Coronary artery (tissue), 2 donors: ENCODE measurements at places on chromosomes 2 and 18.

- DNase-seq: no peak
These were observed 55.4 kb upstream of the NCOA1 start for GRCh38 chr2:24435391-24436316.

DNA sequence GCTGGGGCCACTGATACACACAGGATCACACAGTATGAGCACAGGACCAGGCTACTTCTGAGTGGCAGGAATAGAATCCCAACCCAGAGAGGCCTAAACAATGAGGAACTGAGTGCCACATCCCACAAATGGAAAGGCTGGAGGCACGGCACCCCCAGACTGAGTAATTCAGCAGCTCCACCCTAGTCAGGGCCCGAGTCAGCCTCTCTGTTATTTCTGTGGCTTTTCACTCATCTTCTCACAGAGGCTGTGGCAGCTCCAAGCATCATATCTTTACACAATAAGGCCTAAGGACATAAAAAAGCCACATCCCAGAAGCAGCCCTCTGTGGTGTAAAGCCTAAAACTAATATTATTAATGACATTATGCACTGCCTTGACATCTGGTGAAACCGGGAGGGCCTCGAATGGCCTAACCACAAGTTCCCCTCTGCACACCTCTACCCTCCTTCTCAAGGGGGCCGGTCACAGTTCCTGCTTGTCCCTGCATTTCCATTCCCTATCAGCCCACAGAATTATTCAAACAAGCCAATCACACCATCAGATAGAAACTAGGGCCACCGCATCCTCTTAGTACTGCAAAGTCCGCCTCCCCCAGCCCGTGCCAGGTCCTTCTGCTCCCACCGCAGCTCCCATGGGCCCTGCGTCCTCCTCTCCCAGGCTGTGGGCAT is 12.5 kb upstream of the MAL start:
- no peak for DNase-seq

- DNase-seq: no peak
These were observed 4.9 kb downstream of the GPR17 start for GRCh38 chr2:127650785-127651380.

DNA sequence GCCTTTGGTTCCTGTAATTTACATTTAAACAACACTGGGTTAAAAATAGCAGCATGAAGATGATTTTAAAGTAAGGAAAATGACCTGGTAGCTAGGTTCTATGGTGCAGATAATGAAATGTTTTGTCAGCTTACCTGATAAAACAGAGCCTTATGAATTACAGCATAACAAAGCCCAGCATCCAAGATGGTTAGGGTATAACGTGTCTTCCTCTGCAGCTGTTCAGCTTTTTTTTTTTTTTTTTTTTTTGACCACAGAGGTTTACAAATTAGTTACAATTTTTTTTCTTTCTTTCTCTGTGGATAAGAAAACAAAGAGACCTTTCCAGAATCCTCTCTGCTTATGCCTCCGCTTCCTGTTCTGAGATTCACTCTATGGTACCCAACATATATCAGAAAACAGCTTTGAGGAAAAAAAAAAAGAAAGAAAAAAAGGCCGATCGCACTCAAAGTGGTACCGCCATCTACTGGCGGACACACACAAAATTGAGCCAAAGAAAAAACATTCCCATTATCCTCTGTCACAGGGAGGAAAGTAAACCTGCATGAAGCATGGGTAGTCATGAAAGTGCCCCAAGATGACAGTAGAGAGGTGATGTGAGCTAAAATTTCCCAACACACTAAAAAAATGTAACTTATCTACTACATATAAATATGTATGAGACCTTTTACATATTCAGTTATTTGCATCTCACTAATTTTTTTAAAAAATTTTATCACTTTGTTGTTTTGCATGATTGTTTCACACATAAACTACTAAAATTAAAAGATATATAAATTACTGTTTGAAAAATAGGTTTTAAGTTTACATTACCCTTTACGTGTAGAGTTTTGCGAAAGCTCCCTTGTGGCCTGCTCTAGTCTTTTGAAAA is at the start of gene SCN3A:
TSS of gene SCN3A (minus strand) at position 362 of the 871 bp plus-strand sequence. CDS start 27,656 bp downstream, outside the sequence.
- no peak for DNase-seq

GRCh38 chr18:47035156-47035671 is at the start of gene ELOA2:
Gene ELOA2 (minus strand): TSS chr18:47035621. CDS start chr18:47035264, 357 bp downstream.
- DNase-seq: no peak

DNA sequence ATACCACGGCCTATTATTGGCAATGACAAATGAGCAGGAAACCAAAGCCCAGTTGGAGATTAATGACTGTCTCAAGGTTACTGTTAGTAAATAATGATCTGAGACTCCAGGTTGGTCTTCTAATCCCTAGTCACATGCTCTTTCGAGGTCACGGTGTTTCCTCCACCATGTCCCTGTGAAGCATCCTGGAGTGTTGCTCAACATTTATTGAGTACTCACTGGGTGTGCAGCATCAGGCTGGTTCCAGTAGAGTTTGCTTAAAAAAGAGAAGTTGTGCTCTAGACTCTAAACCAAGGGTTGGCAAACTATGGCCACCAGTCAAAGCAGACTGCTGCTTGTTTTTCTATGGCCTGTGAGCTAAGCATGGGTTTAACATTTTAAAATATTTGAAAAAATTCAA is 263.8 kb upstream of the ATP5MC3 start:
- no peak for DNase-seq

GRCh38 chr2:112821142-112821541 is 15.4 kb downstream of the IL1B start:
- no peak for DNase-seq

DNA sequence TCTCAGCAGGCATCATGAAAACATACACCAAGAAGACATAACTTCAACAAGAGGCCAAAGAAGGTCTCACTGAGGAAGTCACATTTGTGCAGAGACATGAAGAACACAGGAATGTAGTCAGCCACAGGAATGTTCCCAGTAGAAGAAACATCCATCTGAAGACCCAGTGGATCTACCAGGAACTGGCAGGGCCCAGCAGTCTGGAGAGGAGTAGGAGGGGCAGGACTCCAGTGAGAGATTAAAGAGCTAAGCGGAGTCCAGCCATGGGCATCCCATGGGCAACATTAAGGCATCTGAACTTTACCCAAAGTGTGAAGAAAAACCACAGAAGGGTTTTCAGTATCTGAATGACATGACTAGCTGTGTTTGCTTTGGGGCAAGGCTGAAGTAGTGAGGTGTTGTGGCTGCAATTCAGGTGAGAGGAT is 103.1 kb downstream of the UPP2 start:
- no peak for DNase-seq

- DNase-seq: no peak
These were observed 103.5 kb downstream of the NOL4 start for GRCh38 chr18:34121200-34121721.

GRCh38 chr2:71896385-71897136 is 251.1 kb downstream of the CYP26B1 start:
- DNase-seq: peak; percentile 55

DNA sequence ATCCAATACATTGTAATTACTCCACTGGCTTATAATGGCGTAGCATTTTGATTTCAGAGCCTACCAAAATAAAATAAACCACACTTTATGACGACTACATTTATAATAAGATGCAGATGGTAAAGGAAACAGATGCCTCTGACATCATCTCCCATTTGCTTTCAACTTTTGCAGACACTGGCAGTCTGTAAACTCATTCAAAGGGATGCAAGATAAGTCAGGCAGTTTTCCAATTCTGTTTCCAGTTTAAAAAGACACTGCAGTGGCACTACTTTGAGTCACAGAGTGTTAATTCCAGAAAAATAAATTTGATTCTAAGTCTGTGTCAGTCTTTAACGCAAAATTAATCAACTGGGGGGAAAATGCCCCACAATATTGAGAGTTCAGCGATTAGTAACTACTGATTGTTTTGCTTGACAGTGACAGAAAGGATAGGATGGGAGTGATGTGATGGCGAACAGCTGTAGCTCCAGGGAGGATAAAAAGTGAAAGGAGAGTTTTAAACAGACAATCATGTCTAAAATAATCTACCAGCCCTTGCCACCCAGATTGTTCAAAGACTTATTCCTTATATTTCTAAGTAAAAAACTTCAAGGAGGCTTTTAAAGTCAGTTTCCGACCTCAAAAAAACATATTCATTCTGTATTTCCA is 6.7 kb downstream of the DSEL start:
- DNase-seq: no peak

GRCh38 chr2:85588236-85588635 is 4.0 kb downstream of the VAMP5 start:
- no peak for DNase-seq

DNA sequence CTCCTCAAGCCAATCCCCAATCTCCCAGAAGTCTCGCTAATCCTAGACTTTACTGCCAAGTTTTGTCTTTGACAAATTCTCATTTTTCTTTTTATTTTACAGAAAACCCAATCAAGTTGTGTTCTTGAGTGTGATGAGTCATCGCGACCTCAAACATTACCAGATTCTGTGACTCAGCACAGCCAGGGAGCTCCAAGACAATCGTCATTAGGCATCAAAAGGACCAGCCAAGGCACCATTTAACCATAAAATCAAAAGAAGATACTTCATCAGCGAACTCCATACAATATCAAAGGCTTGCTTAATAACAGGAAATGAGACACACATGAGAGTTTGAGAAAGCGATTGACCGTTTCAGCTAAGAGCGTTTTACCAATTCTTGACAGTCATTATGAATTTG is 146.2 kb upstream of the AGAP1 start:
- DNase-seq: no peak

GRCh38 chr18:63198098-63198760 is 121.3 kb downstream of the BCL2 start:
- no peak for DNase-seq

DNA sequence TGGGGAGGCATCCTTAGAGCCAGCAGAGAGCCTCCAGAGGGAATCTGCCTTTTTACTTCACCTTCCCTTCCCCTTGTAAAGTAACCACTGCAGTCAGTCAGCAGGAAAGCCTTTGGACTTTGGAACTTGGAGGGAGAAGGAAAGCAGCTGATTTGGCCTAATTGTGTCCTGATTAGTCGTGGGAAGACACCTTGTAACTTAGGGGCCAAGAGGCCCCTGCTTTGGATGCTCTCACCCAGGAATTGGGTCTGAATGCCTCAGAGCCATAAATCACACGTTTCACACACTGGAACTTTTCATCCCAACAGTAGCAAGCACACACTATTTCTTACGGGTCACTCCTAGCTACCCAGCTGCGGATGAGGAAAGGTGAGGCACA is 81.0 kb upstream of the PPM1B start:
- no peak for DNase-seq

DNA sequence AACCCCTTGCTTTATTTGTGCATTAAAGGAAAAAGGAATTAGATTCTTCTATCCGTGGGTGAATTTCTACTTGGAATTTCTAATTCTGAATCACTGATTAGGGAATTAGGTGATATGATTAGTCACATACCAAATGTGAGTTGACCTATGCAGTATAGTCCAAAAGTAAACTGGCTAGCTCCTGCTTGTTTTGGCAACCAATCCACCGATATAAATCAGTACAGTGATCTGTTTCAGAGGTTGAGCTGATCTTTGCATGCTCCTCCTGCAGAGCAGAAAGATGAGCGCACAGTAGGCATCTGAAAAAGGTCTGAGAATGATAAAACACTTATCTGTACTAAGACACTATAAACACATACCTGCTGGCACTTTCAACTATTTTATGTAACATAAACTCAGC is 86.6 kb downstream of the LRP1B start:
- DNase-seq: no peak

DNA sequence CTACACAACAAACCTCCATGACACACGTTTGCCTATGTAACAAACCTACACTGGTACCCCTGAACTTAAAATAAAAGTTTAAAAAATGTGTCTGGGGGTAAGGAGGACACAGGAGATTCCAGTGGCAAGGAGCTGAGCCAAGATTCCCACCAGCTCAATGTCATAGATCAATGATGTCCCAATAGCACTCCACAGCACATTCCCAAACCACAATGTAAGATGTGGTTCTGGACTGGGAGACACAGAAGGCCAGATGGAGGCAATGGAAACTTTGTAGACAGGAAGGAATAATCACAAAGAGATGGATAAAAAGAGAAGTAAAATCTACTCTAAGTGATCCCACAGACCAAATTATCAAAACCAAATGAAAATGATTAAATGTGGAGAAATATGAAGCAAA is 312.4 kb upstream of the SOX11 start:
- no peak for DNase-seq

DNA sequence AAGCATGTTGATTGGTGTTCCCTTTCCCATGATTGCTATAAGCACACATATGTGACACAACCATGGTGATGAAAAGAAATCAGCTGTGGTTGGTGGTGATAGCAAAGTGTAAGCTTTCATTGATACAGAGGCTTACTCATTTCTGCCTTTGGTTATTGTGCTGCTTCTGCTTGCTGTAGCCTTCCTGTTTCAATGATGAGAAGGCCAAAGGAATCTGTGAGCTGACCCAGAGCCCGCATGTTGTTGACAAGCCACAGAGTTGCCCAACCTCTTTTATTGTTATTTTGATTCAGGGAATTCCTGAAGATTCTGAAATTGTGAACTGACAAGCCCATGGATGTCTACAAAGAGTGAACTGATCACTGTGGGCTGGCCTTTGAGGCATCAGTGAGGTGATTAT is 164.4 kb downstream of the TMEFF2 start:
- no peak for DNase-seq

- no peak for DNase-seq
These were observed 8.4 kb upstream of the HNRNPLL start for GRCh38 chr2:38610851-38611801.

DNA sequence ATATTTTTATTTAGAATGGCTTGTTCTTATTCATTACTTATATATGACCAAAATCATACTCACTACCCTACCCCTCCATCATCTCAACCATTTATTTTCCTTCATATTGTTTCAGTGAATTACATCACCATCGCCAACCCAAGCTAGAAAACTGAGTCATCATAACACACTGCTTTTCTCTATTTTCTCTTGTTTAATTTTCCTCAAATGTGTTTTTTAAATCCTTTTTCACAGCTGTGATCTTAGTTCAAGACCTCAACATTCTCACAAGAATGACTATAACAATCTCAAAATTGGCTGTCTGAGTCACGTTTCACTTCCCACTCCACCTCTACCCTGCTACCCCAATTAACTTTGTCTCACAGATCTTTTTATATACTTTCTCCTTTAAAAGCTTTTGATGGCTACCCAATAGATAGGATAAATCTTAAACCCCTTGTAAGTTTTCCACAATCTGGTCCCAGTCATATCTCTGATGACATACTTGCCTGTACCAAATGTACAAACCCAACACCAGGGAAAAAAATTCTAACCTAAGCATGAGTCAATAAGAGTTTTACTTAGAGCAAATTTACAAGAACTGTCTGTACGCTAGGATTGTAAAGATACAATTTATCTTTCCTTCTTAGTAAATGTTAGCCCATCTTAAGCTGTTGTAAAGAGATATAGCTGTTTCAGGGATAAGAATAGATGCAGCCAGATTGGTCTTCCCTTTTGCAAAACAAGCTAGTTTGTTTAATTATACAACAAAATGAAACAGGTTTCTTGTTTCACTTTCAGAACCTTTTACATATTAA is 635.1 kb upstream of the SLC39A10 start:
- no peak for DNase-seq

DNA sequence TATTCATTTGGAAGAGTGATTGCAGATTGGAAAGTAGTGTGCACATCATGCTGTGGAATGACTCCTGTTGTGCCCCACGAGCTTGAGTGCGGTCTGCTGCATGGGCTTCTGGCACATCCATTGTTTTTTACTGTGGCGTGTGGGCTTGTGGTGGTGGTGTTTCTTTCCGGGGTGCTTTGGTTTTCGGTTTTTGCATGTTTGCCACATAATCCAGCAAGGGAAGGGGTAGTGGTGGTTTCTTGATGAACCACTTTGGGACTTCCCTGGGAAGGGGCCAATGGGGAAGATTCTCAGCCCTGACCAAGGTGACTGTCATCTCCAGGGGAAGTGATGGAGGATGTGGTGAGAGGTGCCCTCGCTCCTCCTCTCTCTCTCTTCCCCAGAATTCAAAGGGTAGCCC is 57.0 kb downstream of the COA5 start:
- DNase-seq: no peak

GRCh38 chr2:239298116-239298804 is 102.6 kb downstream of the HDAC4 start:
- no peak for DNase-seq
